ENCODE measurements at places on chromosomes 3 and 15.

DNA sequence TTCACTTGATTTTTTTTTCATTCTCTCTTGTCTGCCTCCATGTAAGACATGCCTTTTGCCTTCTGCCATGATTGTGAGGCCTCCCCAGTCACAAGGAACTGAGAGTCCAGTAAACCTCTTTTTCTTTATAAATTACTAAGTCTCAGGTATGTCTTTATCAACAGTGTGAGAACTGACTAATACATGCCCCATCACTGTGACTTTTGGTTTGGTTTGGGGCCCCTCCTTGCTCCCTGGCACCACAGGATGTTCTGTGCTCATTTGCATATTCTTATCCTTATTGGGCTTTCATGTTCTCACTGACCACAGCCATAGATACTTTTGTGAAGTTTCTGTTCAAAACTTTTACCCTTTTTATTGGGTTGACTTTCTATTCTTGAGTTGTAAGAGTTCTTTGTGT, 3.8 kb upstream of the PRR20G start:
- DNase-seq: no peak

- DNase-seq: no peak
Measured at GRCh38 chr3:170059447-170059846, 21.7 kb downstream of the GPR160 start.

DNA sequence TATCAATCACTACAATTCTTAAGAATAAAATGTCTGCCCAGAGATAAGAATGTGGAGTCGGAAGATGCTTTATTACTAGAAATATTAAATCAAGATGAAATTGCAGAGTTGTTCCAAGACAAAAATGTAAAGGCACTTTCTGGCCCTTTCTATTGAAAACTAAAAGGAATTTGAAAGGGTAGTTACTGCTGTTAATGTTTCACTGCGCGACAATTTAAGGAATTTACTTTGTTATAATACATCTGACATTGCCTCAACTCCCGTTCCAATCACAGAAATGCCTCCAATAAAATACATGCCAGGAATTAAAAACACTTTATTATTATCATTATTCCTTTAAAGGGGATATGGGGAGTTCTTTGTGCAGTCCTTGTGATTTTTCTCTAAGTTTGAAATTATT, 26.4 kb downstream of the RSL24D1 start:
- DNase-seq: no peak

DNA sequence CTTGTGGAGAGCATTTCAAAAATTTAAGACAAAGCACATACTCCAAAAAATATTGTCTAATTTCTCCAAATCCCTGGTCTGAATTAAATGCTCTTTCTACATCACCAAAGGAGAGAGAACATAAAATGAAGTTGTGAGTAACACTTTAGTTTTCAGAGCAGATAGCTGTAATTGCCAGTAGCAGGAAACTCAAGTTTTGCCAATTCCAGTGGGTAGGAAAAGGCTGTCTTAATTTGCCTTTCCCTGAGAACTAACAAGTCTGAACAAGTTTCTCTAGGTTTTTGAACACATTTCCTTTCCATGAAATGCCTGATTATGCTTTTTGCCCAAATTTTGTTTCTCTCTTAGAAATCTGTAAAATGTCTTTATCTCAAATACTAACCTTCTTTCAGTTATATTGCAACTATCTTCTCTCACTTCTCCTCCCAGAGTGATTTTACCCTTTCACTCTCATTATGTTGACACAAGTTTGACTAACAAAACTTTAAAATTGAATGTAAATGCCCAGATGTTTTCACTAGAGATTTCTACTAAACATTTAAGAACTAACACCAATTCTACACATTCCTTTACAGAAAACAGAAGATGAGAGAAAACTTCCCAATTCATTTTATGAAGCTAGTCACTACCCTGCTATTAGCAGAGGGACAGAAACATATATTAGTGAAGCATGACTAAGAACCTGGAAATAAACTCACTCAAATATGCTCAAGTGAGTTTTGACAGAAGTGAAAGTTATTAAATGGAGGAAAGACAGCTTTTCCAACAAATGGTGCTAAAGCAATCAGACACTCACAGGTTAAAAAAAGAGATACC, 38.4 kb downstream of the RFX7 start:
- no peak for DNase-seq

- DNase-seq: no peak
Measured at GRCh38 chr3:194103983-194104751, 31.8 kb upstream of the HES1 start.

DNA sequence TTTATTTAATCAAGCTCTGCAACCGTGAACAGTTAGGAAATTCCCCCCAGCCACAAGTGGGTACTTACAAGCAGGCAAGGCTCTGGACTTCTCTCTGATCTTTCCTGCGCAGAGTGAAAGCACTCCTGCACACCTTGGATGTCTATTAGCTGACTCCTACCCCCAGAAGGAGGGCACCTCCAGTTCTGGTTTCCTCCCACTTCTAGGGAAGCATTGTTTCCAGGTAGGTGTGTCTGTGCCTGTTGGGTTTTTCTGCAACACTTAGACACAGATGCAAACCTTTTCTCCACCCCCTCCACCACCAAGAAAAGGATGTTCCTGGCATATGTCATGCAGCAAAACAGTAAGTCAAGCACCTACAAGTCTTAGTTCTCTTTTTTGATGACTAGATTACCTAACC, at the start of gene ZBED2:
Gene ZBED2 (minus strand): TSS at position 115 of the 400 bp plus-strand sequence. CDS start 1,145 bp downstream, outside the sequence.
- DNase-seq: no peak

GRCh38 chr3:120506828-120507774, 56.3 kb upstream of the FSTL1 start:
- peak; percentile 70 for DNase-seq

- DNase-seq: peak; percentile 81
Measured at GRCh38 chr3:69120879-69121464, 1.4 kb downstream of the LMOD3 start.

DNA sequence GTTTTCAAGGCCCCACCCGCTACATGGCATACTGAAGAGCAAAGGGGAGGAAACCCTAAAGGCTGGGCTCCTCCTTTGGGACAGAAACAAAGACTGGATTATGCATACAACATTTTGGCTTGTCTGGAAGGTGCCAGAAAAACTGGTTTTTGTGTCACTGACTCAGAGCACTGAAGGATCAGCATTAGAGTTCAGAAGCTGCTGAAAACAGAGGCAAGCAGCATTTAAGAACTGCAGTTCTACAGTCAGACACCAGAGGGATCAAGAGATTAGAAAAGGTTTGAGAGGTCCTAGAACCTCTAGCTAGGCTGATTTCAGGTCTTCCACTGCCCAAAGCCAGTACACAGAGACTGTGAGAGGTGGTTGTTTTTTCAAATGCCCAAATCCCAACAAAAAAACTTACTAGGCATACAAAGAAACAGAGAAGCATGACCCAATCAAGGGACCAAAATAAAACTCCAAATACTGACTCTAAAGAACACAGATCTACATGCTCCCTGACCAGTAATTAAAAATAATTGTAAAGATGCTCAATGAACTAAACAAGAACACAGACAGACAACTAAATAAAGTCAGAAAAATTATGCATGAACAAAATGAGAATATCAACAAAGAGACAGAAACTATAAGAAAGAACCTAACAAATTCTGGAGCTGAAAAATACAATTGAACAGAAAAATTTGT, 91.2 kb downstream of the SENP2 start:
- DNase-seq: peak; percentile 44

DNA sequence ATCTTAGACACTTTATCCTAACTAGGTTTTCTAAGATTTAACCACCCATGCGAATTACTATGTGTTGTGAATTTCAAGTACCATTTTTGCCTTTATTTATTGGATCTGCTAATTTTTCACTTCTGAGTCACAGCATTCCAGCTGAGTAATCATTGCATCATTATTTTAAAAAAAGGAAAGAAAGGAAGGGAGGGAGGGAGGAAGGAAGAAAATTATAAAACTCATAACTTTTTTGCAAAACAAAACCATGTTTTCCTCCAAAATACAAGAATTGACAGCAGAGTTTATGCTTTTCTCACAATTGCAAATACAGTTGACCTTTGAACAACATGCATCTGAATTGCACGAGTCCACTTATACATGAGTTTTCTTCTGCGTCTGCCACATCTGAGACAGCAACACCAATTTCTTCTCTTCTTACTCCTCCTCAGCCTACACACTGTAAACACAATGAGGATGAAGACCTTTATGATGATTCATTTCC, 651.4 kb upstream of the NECTIN3 start:
- DNase-seq: no peak

DNA sequence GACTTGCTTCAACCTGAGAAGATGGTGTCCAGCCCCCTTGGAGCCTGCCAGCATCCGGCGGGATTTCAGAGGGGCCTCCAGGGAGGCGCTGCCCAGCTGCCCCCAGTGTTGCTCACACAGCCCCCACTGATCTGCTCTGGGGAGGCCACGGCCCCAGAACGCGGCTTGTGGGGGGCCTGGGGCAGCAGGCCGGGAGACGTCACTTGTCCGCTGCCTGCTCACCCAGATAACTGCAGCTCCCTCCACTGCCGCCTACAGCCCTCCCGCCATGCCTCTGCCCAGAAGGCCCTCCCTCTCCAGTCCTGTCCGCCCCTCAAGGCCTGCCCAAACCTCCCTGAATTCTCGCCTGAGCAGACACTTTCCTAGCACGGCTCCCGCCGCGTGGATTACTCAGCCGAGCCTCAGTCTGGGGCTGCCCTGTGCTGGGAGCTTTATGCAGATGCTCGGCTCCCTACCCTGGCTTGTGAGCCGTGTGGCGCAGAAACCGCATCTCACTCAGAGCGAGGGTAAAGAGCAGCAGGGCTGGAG, 17.2 kb upstream of the ADIPOQ start:
- peak; percentile 18 for DNase-seq

GRCh38 chr15:33032053-33032452, 162.5 kb downstream of the FMN1 start:
- DNase-seq: no peak

DNA sequence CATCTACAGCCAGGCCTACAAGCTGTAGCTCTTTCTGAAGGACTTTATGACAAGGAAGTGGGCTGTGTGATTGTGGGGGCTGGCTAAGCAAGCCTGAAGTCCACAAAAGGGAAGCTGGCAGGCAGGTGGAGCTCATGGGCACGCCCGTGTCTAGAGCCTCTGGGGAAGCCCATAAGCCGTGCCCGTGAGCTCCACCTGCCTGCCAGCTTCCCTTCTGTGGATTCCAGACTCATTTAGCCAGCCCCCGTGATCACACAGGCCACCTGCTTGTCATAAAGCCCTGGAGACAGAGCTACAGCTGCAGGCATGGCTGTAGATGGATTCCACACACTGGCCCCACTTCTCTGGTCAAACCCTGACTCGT, 15.2 kb downstream of the EFCC1 start:
- DNase-seq: no peak

Measured in SJCRH30 (cell line).